ENCODE measurements at places on chromosomes 2 and 18.

GRCh38 chr2:171966235-171966634 is 33.5 kb upstream of the METAP1D start:
- no peak for DNase-seq

- no peak for DNase-seq
These were observed 144.2 kb upstream of the CYP1B1 start for GRCh38 chr2:38220164-38220563.

GRCh38 chr2:64975232-64975821 is 13.9 kb upstream of the SLC1A4 start:
- DNase-seq, result no peak

- DNase-seq, result no peak
These were observed 133.0 kb downstream of the MYO3B start for GRCh38 chr2:170310876-170311502.

DNA sequence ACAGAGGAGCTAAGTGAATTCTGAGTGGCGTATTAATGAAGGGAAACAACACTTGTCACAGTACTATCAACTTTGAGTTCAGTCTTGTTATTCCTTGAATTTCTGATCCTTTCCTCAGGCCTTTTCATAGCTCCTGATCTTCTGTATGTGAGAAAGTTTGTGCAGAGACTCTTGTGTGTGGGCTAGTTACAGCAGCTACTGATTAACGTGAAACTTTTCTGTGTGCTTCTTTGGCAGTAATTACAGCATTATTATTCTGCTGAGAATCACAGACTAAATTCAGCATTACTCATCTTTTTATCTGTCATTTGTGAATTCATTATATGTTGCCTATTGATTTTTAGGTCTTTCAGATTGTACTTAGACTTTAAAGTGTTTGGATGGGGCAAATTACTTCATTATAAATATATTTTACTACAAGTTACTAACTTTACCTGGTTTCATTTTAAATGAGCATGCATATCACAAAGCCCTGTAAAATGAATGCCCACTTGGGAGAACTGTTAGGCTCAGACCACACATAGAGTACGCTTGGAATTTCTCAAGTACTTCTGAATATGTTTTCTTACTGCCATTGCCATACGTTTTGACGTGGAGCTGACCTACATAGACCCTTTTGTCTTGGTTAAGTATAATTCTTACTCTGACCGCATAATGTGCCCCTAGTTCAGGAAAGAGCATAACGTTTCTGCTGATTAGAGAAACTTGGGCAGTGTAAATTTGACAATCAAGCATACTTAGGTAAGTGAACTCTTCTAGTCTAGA is 36.2 kb downstream of the CREB1 start:
- DNase-seq, result no peak

GRCh38 chr2:31675485-31675901 is 94.8 kb upstream of the SRD5A2 start:
- DNase-seq, result no peak

- DNase-seq, result no peak
These were observed 23.0 kb upstream of the ODC1 start for GRCh38 chr2:10471046-10471571.

DNA sequence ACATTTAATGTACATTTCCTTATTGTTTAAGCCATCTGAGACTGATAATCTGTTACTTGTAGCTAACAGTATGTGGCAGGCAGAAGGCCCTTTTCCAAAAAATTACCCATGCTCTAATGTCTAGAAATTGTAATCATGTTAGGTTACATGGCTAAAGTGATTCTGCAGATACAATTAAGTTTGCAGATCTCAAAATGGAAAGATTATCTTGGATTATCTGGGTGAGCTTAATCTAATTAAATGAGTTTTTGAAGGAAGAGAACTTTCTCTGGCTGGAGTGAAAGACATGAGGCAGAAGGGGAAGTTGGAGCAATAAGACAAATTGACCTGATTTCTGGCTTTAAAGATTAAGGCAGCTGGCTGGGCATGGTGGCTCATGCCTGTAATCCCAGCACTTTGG is 76.3 kb downstream of the MBD2 start:
- DNase-seq, result no peak

DNA sequence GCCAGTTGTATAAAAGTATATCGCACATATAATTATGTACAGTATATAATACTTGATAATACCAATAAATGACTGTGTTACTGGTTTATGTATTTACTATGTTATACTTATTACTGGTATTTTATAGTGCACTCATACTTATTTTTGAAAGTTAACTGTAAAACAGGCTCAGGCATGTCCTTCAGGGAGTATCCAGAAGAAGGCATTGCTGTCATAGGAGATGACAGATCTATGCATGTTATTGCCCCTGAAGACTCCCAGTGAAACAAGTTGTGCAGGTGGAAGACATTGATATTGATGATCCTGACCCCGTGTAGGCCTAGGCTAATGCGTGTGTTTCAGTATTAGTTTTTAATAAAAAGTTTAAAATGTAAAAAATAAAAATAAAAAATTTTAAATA is 20.3 kb upstream of the ASXL3 start:
- DNase-seq, result no peak

- no peak for DNase-seq
These were observed 123.9 kb downstream of the EPHA4 start for GRCh38 chr2:221448057-221448843.

- no peak for DNase-seq
These were observed 101.7 kb downstream of the DDX1 start for GRCh38 chr2:15693382-15693781.

- no peak for DNase-seq
These were observed 27.6 kb downstream of the THADA start for GRCh38 chr2:43568228-43568627.

DNA sequence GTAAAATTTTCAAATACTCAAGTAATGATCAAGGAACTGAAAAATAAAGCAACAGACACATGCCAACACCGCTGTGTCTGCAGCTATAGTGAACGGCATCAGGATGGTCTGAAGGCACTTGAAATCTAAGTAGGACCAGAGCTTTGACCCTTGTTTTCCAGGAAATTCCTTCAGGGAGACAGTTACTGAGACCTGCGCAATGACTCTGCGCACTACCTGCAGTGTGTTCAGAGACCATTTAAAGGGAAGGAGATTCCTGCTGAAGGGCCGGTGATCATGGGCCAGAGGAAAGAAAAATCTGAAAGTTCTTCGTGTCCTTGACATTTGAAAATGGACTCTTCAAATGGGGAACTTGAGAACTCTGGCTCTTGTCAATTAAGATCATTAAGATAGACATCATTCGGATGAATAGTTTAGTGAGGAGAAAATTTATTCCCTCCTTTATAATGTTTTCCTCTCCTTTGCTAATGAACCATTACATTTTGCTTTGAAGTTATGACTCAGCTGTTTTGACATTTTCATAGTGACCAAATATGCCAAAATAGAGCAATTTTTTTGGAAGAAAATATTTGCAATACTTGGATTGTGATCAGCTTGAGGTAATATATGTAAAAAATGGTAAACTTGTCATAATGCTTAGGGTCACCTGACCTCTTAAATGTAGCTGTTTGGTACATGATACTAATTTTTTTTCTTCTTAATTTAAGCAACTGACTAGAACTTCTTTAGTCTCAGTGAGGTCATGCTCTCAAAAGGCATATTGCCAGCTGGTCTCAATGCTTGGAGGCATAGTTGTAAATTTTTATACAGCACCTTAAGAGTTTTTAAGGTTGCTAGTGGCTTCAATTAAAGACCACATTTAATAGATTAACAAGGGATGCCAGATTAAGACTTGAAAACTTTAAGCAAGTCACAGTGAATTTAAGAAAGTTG is 329.3 kb downstream of the ARHGAP15 start:
- DNase-seq, result no peak

GRCh38 chr2:55088400-55088799 is 38.1 kb upstream of the RTN4 start:
- DNase-seq, result no peak

DNA sequence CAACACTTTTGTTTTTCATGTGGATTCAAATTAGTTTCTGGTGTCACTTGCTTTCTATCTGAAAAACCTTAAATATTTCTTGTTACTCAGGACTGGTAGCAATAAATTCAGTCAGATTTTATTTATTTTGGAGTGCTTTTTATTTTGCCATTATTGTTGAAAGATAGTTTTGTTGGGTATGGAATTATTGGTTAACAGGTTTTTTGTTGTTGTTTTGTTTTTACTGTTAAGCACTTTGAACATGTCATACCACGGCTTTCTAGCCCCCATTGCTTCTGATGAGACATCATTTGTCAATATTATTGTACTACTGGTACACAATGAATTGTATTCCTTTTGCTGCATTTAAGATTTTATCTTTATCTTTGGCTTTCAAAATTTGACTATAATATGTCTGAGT is 12.9 kb upstream of the SFT2D3 start:
- no peak for DNase-seq

GRCh38 chr18:23900994-23901393 is 113.6 kb upstream of the TTC39C start:
- no peak for DNase-seq

DNA sequence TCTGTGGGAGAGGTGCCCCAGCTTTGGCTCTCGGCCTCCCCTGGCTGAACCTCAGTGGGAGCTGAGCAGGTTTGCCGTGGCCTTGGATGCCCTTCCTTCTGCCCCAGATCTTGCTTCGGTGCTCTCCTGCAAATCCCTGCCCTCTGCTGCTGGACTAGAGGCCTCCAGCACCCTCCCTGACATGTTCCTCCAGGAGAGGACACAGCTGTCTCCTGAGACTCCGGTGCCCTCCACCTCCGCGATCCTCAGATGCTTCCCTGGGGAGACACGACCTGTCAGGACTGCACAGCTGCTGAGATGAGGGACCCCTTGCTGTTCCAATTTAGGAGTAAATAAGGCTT is 7.3 kb upstream of the NT5DC4 start:
- no peak for DNase-seq

DNA sequence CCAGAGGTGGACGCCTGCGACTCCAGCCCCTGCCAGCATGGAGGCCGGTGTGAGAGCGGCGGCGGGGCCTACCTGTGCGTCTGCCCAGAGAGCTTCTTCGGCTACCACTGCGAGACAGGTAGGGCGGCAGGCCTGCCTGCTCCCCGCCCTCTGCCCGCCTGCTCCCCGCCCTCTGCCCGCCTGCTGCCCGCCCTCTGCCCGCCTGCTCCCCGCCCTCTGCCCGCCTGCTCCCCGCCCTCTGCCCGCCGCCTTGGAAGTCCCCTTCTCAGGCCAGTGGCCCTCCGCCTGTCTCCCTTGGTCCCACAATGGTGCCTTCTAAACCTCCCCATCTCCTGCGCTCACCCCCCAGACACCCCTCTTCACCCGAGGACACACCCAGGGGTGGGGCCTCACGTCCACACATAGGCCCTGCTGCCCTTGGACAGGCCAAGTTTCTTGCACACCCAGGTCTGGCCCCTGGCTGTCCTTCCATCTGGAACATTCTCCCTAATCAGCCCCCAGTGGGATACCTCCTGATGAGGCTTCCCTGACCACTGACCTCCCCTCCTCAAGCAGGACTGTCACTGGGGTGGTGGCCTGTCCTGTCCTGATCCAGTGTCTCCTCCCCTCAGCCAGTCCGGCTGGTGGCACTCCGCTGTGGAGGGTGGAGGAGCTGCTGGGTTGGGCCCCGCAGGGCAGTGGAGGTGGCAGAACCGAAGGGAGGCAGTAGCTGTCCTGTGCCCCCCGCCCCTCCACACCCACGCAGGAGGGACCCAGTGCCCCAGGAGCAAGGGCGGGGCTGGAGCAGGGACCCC is 37.9 kb downstream of the MTERF4 start:
- DNase-seq, result peak; percentile 4

- DNase-seq, result no peak
These were observed 227.7 kb downstream of the ARHGAP15 start for GRCh38 chr2:143356736-143357446.

DNA sequence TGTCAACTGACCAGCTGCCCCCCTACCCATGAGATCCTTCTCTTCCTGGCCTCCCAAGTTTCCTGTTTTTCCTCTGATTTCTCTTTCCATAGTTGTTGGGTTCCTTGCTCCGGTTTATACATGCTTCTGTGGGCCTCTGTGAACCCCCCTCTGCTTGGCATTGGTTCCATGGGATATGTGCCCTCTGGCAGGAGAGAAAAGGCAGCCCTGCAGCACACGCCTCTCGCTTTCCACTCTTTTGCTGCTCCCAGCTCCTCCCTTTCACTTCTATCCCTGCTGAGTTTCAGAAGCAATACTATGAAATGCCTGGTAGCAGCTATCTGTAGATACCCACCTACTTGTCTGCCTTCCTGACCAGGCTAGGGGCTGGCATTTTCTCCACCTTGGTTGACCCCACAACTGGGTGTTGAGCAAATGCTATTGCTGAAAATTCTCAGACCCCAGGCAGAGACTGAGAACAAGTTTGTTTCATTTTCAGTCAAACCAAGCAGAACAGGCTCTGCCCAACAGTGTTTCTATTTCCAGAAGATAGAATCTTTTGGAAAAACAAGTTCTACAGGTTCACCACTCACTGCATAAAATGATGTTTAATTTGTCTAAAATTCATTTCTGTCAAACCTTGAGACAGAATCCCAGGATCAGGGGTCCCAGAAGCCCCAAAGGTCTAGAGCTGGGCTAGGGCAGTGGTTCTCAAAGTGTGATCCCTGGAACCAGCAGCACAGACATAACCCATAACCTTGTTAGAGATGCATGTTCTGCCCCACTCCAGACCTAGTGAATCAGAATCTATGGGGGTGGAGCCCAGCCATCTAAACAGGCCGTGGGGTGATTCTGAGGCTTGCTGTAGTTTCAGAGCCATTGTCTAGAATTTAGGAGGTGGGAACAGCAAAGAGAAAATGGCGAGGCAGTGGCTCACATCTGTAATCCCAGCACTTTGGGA is 13.4 kb downstream of the CAPG start:
- no peak for DNase-seq

DNA sequence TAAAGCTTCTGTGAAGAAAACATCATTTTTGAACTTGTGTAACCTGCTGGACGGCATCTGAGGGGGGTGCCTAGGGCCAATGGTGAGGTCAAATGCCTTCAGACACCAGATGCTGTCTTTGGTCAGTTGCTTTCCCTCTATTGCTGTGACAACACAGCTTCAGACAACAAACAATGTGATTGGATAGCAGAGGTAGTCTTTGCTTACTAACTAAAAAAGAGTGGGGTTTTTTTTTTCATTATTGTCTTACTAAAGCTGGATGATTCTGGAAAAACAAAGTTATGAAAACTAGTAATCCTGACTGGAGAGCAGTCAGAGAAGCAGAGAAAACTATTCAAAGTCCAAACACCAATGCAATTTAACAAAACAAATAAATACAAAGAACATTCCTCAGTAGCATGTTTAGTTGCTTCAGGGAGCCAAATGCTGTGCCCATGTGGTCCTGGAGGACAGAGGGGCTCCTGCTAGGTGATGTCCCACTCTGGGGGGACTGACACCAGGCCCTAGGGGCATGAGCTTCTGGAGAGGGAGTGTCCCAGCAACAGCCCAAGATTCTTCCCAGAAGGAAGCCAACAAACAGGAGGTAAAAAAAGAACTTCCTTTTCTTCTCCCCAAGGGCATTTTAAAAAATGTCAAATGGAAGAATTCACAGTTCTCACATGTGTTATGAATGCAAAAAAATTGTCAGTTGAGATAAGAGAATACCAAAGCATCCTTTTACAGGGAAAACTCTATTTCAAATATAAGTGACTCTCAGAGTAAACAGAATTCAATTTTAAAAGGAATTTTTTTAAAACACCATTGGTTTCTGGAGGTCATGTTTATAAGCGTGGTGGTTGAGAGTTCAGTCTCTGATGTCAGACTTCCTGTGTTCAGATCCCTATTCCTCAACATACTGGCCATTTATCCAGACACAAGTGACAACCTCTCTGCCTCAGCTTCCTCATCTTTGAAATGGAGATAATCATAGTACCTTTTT is 181.1 kb upstream of the PGAP1 start:
- no peak for DNase-seq

Measured in activated T-cell treated with anti-CD3 and anti-CD28 coated beads for 24 hours (primary cell).